ENCODE measurements at places on chromosomes 3 and 15. TPM values are rescaled to one million over a fixed set of nuclear protein-coding genes. Genes with fewer than 3 reads are reported as not detected.

Gene SELENOK
- 36.9 TPM for total RNA-seq

Gene CCRL2
- total RNA-seq = 2.1 TPM

Gene ZNF660
- 2.4 TPM for total RNA-seq

Gene CPLX3
- not detected for total RNA-seq

GRCh38 chr3:86723433-86723832, 267.5 kb downstream of the VGLL3 start:
- DNase-seq = no peak

DNA sequence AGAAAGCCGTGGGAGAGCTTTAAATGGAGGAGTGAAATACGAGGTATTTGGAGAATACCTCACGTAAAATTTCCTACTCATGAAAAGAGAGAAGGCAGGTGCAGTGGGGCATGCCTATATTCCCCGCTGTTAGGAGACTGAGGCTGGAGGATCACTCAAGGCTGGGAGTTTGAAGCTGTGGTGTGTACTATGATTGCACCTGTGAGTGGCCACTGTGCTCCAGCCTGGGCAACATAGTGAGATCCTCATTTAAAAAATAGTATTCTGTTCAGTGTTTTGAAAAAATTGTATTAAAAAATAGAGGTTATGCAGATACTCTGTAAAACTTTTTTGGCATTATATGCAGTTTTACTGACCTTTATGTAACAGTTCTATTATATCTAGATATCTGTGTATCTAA, 20.0 kb downstream of the UBE2E1 start:
- DNase-seq = no peak
